ENCODE measurements at places on chromosomes 2 and 18.

- H3K4me3 ChIP-seq, result no peak overlapping the region
- no peak for DNase-seq
- H3K27me3 ChIP-seq, result no peaks in the 10 kb centered on the region
- no peak overlapping the region for H3K27ac ChIP-seq
Measured at GRCh38 chr2:191061381-191061980, 47.5 kb upstream of the STAT1 start.

DNA sequence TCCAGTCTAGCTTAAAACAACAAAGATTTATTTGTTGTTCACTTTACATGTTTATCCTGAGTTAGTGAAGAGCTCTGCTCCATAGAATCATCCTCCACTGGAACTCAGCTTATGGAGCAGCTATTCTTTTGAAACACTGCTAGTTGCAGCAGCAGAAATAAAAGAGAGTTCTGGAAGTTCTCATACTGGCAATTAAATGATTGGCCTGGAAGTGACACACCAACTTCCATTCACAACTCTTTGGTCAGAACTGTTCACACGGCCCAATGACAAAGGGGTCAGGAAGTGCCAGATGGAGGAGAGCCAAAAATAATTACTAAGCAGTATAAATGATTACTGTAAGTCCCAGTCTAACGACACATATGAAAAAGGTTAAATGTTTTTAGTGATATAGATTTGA is 39.1 kb downstream of the FBXO11 start:
- no peaks in the 10 kb centered on the region for H3K4me1 ChIP-seq
- DNase-seq, result peak; percentile 25
- no peak overlapping the region for H3K27ac ChIP-seq
- H3K36me3 ChIP-seq, result no peaks in the 10 kb centered on the region
- no peaks in the 10 kb centered on the region for H3K27me3 ChIP-seq

- H3K27ac ChIP-seq, result no peak overlapping the region
- no peak for DNase-seq
- H3K4me1 ChIP-seq, result no peaks in the 10 kb centered on the region
- no peak overlapping the region for H3K4me3 ChIP-seq
- H3K27me3 ChIP-seq, result peaks cover 6% of the 10 kb centered on the region
Measured at GRCh38 chr2:88329815-88330603, 122.5 kb downstream of the FOXI3 start.

DNA sequence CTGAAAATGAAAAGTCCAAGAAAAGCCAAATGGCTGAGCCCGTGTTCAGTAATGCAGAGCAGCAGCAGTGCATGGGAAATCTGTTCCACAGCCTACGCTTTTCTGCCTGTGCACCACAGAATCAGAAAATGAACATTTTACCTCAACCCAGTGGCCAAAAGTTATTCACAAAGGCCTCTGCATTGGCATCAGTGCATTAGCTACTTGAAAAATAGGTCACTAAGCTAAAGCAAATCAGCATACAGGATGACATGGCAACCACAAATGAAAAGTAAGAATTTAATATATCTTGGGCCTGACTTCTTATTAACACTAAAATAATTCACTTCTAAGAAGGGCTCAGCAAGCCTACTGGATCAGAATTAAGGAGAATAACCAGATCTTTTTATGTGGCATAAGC is 1145.3 kb upstream of the CHAC2 start:
- no peaks in the 10 kb centered on the region for H3K4me1 ChIP-seq
- H3K27me3 ChIP-seq, result no peaks in the 10 kb centered on the region
- no peaks in the 10 kb centered on the region for H3K36me3 ChIP-seq

- no peak overlapping the region for H3K27ac ChIP-seq
- DNase-seq, result no peak
- H3K36me3 ChIP-seq, result no peaks in the 10 kb centered on the region
- no peaks in the 10 kb centered on the region for H3K4me1 ChIP-seq
- no peak overlapping the region for H3K4me3 ChIP-seq
- H3K27me3 ChIP-seq, result no peaks in the 10 kb centered on the region
Measured at GRCh38 chr2:160068906-160069305, 6.5 kb upstream of the PLA2R1 start.

DNA sequence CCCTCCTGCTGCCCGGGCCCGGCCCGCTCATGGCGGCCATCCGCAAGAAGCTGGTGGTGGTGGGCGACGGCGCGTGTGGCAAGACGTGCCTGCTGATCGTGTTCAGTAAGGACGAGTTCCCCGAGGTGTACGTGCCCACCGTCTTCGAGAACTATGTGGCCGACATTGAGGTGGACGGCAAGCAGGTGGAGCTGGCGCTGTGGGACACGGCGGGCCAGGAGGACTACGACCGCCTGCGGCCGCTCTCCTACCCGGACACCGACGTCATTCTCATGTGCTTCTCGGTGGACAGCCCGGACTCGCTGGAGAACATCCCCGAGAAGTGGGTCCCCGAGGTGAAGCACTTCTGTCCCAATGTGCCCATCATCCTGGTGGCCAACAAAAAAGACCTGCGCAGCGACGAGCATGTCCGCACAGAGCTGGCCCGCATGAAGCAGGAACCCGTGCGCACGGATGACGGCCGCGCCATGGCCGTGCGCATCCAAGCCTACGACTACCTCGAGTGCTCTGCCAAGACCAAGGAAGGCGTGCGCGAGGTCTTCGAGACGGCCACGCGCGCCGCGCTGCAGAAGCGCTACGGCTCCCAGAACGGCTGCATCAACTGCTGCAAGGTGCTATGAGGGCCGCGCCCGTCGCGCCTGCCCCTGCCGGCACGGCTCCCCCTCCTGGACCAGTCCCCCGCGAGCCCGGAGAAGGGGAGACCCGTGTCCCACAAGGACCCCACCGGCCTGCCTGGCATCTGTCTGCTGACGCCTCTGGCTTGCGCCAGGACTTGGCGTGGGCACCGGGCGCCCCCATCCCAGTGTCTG is 767 bp downstream of the RHOB start:
- H3K4me1 ChIP-seq, result peaks cover 37% of the 10 kb centered on the region
- peak overlapping the region; percentile 98 for H3K27ac ChIP-seq
- DNase-seq, result peak; percentile 48
- peak overlapping the region; percentile 95 for H3K4me3 ChIP-seq

GRCh38 chr2:178629463-178629862 is 149.2 kb downstream of the PLEKHA3 start:
- H3K4me3 ChIP-seq, result no peak overlapping the region
- DNase-seq, result no peak
- H3K27me3 ChIP-seq, result no peaks in the 10 kb centered on the region
- no peaks in the 10 kb centered on the region for H3K36me3 ChIP-seq
